CD4-positive, alpha-beta T cell treated with Interleukin-17A for 1 hour (primary cell): ENCODE measurements at places on chromosomes 16 and 17.

GRCh38 chr16:2095315-2095853 is 40.3 kb downstream of the PKD1 start:
- DNase-seq: no peak

- DNase-seq: no peak
Measured at GRCh38 chr17:1562176-1562643, 382 bp downstream of the PITPNA start.

GRCh38 chr17:72681844-72682243 is 410.6 kb downstream of the SLC39A11 start:
- DNase-seq: no peak

DNA sequence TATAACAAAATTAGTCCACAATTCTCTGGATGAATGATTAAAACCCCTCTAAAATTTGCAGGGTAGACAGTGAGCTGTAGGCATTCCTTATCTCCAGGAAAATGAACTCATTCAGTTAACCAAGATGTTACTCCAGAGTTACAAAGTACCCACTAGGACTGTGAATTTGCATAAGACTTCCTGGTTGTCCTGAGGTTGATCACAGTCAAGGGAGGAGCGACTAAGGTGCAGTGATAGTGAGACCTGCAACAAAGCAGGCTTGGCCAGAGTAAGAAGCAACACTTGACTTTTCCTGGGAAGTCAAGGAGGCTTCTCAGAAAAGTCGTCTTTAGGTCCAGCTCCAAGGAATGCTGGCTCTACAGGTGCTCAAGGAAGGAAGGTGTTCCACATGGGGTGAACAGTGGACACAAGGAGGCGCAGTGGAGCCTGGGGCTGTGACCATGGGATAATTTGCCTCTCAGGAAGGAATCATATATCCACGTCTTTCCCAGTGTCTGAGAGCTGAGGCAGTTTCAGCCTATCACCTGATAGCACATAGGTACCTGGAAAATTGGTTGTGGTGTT is 821.1 kb upstream of the EEF2KMT start:
- DNase-seq: no peak

GRCh38 chr16:2584729-2585650 is 47.2 kb downstream of the PDPK1 start:
- no peak for DNase-seq

- no peak for DNase-seq
Measured at GRCh38 chr17:66540131-66540781, 237.8 kb downstream of the PRKCA start.

- no peak for DNase-seq
Measured at GRCh38 chr16:22641131-22641628, 130.5 kb downstream of the NPIPB5 start.

- no peak for DNase-seq
Measured at GRCh38 chr17:64974750-64975317, 55.6 kb upstream of the LRRC37A3 start.

GRCh38 chr17:72656130-72656763 is 436.2 kb downstream of the SLC39A11 start:
- no peak for DNase-seq

GRCh38 chr17:59328601-59329000 is 2.9 kb upstream of the YPEL2 start:
- no peak for DNase-seq

DNA sequence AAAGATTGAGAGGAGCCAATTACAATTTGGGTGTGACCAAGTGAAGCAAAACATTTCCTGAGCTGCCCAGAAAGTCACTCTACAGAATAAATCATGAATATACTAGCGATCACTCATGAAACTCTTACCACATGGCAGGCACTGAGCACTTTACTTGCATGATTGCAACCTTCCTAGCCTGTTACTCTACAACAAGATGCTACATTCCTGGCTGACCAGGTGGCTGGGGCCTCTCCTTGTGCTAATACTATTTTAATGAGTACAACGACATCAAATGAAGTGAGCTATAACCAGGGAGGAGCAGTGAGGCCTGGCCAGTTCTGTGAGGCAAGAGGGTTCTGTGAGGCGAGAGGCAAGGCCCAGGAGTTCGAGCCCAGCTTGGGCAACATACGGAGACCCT is 75.2 kb downstream of the CPPED1 start:
- DNase-seq: no peak

- no peak for DNase-seq
Measured at GRCh38 chr16:3192476-3193019, 4.5 kb downstream of the OR1F1 start.

- peak; percentile 67 for DNase-seq
Measured at GRCh38 chr16:78796221-78796866, 696.9 kb downstream of the WWOX start.

GRCh38 chr16:72094266-72094610 is 591 bp downstream of the DHX38 start:
- peak; percentile 26 for DNase-seq

- DNase-seq: no peak
Measured at GRCh38 chr17:48970865-48971687, 2.7 kb upstream of the GIP start.

DNA sequence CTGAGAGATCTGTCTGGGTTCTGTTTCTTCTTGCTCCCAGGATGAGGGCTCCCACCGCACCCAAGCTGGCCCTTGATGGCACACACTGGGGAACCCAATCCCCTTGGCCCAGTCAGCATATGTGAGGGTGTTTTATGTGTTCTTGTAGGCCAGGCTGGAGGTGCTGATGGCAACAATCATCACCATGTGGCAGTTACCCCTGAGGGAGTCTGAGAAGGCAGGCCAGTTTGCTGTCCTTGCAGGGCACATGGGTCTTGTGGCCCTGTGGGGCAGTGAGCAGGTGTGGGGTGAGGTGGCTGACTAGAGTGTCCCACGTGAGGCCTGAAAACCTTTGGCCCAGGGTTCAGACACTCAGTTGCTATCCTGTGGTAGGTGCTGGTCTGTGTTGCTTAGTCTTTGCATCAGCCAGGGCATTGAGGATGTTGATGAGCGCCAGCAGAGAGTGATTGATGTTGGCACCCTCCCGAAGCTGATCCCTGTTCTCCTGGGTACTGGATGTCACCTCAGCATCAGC is 2183.0 kb downstream of the TP53TG3F start:
- DNase-seq: no peak

- DNase-seq: no peak
Measured at GRCh38 chr17:81635973-81636504, 873 bp downstream of the NPLOC4 start.

- DNase-seq: no peak
Measured at GRCh38 chr17:72702136-72702735, 390.3 kb downstream of the SLC39A11 start.

- no peak for DNase-seq
Measured at GRCh38 chr16:88810166-88810911, 1.4 kb downstream of the APRT start.

DNA sequence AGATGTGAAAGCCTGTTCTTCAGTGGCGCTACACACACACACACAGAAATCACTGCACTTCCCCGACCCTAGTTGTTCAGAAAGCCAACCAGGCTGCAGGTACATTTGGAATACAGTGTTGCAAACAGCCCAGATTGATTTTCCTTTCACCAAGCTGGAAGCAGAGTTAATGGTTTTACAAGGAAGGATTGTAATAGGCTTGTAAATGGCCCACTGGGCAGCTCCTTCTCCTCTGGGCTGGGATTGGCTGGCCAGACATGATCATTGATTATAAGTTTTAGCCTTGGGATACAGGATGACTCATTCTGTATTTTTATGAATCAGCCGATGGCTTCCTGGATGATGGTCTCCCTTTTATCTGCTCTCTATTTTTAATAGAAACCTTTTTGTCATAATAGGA is 2.5 kb downstream of the VAT1L start:
- DNase-seq: no peak

GRCh38 chr16:81480606-81481206 is 36.1 kb downstream of the CMIP start:
- DNase-seq: no peak

GRCh38 chr16:52446080-52446479 is 100.9 kb downstream of the TOX3 start:
- no peak for DNase-seq

- no peak for DNase-seq
Measured at GRCh38 chr17:59542960-59543635, 22.3 kb upstream of the DHX40 start.

- no peak for DNase-seq
Measured at GRCh38 chr16:19138601-19139000, 24.8 kb downstream of the ITPRIPL2 start.

- no peak for DNase-seq
Measured at GRCh38 chr17:9151091-9151490, 129.8 kb downstream of the NTN1 start.

DNA sequence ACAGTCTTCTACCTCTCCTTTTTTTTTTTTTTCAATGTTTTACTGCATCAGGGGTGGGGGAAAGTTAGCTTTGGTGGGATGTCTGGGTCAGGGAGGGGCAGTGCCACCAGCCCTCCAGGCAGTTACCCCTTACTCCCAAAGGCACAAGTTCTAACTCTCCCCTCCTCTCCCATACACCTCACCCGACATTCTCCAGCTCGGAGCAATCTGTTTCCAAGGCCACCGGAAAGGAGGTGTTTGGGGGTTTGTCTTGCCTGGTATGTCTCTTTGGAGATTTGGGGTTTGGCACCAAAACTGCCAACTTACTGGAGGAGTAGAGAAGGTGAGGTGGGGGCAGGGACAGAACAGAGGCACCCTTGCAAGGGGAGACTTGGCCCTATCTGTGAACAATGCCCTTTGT is 4.7 kb downstream of the DLX3 start:
- DNase-seq: no peak

DNA sequence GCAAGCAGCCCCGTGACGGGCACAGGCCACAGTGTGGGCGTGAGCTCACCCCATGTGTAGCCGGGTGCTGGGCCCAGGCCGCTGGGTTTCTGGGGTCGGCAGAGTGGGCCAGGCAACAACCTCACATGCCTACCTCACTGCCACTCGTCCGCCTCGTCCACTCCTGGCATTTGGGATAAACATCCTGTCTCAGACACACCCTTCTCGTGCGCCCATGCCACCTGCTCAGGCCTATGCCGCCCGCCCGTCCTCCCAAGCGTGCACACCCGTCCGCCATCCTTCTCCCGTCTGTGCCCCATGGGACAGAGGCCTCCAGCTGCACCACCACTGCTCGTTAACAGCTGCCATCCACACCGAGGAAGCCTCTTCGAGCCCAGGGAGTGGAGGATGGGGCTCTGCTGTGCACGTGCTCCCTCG is 64.3 kb downstream of the KLHDC4 start:
- no peak for DNase-seq

DNA sequence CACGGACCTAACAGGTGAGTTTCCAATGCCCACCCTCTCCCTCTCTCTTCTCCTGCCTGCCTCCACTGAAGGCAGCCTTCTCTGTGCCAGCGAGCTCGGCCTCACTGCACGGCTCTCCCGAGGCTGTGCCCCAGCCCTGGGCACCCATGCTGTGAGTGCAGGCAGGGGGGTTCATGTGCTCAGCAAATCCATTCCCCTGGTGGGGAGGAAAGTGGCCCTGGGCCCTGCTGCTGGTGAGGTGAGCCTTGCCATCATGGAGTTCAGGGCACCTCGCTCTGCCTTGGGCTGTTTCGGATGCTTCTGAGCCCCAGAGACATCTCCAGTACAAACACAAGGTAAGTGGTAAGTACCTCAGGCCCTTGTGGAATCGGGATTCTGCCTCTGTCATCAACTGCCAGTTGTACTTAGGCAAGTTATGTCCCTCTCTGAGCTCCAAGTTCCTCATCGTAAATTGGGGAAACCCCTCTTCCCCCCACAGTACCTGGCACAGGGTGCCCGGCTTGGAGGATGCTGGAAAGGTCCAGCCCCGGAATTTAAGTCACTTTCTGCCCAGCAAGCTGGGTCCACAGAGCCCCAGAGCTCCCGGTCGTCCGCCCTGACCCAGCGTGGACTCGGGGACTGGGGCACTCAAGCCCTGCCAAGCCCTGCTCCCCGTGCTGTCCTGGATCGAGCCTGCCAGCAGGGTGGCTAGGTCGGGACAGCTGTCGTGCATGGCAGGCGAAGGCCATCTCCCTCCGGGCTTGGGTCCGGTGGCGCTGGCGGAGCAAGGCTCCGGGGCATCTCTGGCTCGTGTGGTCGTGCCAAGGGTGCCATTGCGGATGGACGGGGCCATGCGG is 684 bp upstream of the NUDT16L1 start:
- DNase-seq: peak; percentile 13

DNA sequence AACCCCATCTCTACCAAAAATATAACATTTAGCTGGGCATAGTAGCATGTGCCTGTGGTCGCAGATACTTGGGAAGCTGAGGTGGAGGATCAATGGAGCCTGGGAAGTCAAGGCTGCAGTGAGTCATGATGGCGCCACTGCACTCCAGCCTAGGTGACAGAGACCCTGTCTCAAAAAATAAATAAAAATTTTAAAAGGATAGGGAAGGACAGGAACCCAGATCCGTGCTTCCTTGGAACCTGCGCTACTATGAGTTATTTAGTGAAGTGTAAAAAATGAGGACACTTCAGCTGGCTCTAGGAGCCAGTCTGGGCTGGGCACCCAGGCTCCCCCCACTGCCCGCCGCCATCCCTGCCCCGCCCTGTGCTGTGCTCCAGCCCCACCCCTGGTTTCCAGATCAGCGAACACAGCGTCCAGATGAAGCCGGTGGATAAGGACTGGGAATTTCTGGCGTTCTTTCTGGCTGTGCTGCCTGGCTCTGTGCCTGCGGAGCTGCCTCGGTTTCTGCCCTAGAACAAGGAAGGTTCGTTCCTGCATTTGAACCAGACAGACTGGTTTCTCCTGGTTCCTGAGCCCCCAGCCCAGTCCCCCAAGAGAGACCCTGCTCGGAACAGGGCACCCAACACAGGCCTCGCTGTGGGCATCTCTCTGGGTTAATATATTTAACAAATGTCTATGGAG is 18.5 kb downstream of the PLLP start:
- DNase-seq: no peak

DNA sequence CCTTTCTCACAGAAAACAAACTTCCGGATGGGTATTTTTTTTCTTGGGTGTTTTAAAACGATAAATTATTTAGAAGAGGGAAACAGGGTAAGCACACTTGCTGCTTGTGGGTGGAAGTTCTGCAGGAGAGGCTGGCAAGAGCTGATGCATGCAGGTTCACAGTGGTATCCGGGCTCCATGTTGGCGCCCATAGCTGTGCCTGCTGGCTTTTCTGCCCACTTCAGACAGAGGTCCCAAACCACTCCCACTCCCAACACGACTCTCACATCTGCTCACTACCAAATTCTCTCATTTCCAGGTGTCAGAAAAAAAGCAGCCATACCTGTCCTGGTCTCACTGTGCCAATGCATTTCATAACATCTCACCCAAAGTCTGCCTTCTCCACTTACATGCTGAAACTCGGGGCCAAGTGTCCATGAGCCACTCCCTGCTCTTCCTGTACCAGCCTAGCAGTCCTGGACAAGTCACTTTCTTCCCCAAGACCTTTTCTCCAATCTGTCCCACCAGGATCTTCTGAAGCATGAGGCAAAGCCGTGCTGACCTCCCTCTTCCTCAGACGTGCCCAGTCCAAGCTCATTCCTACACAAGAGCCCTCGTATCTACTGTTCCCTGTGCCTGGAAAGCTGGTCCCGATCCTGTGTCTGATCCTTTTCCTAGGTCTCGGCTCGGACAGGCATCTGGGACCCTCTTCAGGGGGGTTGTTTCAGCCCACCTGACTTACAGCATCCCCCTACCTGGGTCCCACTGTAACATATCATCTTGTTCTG is 1.5 kb downstream of the CD300LF start:
- DNase-seq: no peak
